ENCODE measurements at places on chromosomes 16 and 17.

DNA sequence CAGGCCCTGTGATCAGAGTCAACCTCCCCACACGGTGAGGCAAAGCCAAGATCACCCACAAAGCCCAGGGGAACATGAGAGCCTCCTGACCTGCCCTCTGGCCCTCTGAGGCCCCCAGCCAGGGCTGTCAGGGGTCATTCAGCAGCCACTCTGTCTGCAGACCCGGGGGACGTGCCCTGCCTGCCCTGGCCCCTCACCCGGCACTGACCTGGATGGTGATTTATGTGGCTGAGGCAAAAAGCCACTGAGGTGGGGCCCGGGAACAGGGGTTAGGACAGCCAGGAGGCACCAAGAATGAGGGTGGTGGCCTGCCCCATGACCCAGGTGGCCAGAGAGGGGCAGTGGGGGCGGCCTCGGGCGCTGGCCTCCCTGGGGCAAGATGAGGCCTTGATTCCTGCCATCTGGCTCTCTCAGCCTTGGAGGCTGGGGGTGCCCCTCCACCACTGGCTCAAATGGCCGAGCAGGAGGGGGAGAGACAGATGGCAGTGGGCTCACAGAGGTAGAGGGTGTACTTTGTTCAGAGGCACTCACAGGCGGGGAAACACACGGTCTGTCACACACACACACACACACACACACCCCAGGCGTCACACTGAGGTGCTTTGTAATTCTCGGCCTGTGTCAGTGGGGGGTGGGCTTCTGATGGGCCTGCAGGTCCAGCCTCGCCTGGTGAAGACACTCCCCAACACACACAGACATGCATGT lies 174.0 kb upstream of the GSE1 start:
- no peak for DNase-seq

DNA sequence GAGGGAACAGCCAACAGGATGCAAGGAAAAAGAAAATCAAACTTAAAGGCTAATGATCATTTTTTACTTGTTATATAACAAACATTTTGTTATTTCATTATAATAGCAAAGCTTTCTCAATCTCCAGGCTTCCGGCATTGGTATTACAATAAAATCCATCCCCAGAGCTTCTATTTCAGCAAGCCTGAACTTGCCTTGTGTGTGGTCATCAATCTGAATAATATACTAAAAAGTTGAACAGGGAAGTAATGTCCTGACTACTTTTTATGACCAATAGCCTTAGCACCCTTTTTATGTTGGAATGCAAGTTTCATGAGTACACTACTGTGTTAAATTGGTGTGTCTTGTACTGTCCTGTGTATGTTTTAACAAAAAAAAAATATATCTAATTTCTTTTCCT lies 27.1 kb upstream of the VWA3A start:
- no peak for DNase-seq

DNA sequence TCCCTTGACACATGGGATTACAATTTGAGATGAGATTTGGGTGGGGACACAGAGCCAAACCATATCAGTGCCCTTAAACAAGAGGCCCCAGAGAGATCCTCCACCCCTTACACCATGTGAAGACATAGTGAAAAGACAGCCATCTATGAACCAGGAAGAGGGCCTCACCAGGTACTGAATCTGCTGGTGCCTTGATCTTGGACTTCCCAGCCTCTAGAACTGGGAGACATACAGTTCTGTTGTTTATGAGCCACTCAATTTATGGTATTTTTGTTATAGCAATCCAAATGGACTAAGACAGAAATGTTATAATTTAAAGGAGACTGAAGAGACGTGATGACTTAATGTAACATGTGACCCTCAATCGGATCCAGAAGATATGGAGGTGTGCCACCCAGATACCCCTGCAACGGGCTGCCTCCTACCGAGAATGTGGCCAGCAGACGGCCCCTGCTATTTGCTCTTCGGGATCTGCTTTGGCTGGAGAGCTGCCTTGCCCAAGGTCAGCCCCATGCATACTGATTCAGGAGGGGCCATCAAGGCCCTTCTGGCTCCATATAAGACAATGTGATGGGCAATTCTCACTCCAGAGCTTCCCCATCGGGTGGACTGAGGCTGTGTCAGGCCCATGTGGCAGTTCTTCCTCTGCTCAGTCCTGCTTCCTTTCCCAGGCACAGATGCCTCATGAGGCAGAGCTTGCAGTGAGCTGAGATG lies 80.6 kb downstream of the NETO2 start:
- DNase-seq, result no peak

- DNase-seq, result peak; percentile 68
Observed at GRCh38 chr17:20926532-20926931, 116.3 kb downstream of the USP22 start.

DNA sequence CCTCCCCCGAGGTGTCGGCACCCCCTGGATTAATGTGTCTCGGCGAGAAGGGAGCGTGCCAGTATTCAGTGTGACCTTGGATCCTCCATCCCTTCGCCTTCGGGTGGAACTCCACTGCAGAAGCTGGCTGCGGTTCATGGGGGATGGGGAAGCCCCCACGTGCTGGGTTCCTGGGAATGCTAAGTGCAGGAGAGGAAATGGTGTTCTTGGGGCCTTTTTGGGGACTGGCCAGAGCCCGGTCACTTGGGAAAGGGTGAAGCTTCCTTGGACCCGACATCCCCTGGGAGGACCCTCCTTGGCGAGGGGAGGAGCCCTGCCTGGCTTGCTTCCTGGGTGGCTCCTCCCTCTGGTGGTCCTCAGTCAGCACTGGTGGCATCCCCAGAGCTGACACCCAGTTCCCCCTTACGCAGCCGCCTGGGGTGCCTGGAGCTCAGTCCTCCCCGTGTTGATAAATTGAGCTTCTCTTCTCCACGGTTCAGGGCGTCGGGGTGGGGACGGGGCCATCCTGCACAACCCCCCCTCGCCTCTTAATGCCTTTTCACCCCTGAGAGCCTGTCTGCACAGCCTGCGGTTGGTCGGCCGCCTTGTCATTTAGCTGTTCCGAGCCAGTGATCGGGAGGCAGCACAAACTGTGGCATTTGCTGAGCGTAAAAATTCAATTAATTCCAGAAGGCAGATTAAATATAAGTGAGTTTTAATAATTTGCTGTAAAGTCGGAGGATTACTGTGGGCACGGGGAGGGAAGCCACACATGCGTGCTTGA lies 30.7 kb upstream of the GSE1 start:
- DNase-seq, result peak; percentile 77

DNA sequence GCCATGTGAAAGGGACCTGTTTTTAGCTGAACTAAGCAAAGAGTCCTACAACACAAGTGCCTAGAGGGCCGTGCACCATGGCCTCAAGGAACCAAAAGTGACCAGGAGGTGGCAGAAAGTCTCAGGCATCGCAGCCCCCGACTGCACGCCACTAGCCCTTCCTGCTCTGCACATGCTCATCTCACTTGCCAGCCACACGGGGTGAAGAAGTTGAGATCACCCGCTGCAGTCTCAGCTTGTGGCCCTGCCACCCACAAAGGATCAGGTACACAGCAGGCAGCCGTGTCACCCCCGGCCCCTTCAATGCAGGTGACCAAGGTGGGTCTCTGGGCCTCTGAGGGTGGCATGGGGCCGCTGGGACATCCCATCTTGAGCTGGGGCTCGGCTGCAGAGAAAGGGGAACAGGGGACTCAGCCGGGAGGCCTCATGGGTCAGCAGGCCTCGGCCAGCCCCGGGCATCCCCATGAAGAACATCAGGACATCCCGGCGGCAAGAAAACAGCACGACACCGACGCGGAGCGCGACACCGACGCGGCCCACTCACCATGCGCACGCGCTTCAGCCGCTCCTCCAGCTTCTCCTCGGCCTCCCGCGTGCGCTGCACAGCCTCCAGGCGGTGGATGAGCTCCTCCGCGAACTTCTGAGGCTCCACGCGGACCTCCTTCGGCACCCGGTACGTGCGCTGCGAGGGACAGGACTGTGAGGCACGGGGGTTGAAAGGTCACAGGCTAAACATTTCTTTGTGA lies 21.0 kb downstream of the PDIA2 start:
- DNase-seq, result no peak

GRCh38 chr16:84913315-84913714 lies 93.5 kb downstream of the CRISPLD2 start:
- DNase-seq, result no peak

DNA sequence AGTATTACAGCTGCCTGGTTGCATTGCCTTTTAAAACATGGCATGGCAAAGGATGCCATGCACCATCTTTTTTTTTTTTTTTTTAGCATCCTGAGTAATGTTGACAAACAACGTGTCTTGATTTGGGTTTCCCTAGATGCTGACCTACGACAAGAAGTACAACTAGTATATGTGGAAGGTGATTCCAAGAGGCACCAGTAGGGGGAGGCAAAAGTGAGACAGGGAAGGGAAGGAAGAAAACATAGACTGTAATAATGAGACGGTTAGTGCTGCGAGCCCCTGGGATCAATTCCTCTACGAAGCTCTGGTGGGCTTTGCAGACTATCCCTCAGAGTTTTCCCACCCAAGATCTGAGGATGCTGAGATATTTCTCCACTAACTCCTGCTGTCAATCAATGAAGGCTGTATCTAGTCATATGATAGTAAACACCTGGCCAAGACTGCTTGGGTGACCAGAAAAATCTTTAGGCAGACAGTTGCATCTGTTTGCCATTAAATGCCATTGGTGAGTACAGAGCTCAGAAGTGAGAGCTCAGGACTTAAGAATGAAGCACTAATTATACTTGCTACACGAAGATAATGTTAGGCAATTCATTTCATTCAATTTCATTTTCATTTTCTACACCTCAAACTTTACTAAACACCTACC lies 458.6 kb upstream of the GOT2 start:
- peak; percentile 14 for DNase-seq

- no peak for DNase-seq
Observed at GRCh38 chr16:1651974-1652312, 26.1 kb upstream of the JPT2 start.

DNA sequence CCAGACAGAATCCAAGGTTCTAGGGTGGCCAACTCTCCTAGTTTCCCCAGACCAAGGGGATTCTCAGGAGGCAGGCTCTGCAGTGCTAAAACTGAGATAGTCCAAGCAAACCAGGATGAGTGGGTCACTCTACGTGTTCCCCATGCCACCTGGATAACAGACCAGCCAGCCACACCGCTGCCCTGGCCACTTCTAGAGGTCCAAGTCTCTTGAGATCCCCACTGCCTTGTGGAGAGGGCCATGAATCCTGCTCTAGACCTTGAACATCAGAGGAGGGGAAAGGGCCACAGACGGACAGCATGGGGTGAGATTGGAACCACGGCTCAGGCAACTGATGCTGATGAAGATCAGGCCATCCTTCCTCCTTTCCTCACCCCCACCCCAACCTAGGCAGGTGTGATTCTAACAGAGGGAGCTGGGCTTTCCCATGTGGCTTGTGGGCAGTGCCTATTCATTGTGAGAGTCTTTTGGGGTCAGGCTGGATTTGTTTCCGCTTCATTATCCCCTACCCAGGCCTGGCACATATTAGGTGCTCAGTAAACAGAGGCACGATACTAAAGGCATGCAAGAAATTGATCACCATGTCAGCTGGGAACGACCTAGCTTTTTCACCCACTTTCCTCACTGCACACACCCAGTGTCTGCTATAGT lies 16.8 kb upstream of the TVP23A start:
- no peak for DNase-seq

GRCh38 chr16:67995423-67995822 lies 3.9 kb downstream of the DPEP2 start:
- no peak for DNase-seq

DNA sequence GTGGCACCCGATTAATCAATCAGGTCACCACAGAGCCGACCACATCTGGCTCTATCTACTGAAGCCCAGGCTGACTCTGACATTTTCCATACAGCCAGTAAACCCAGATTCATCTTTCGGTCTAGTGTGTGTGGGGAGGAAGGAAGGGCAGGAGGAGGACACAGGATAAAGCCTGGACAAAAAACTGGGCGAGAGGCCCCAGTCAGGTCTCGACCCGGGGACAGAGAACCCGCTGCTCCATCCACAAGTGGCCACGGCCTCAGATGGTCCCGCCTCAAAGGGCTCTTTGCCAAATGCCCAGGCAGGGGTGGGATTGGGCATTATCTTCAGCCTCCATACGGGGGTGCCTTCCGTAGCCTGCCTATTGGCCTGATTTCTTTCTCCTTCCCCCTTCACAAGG lies 7.8 kb downstream of the ABR start:
- no peak for DNase-seq

- no peak for DNase-seq
Observed at GRCh38 chr17:73719588-73720071, 75.4 kb upstream of the SDK2 start.

GRCh38 chr16:4016658-4017057 lies 99.6 kb downstream of the ADCY9 start:
- peak; percentile 43 for DNase-seq

- DNase-seq, result peak; percentile 74
Observed at GRCh38 chr16:64416216-64417005, 705.5 kb downstream of the CDH11 start.

- DNase-seq, result no peak
Observed at GRCh38 chr17:77892469-77893143, 65.9 kb upstream of the TNRC6C start.

DNA sequence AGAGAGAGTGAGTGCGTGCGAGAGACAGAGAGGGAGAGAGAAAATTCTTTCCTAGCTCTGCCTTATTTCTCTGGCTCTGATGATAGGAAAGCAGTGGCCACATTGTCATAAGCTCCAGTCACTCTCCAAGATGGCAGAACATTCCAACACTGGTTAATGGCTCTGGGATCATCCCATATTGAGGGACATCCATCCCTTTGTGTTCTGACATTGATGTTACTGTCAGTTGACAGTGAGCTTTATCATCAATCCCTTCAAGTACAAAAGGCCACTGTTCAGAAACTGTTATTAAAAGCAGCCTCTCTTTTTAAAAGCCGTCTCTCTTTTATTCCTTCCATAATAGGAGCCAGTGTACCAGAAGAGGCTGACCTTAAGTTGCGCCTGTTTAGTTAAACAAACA lies 1084.9 kb upstream of the RBFOX1 start:
- no peak for DNase-seq

DNA sequence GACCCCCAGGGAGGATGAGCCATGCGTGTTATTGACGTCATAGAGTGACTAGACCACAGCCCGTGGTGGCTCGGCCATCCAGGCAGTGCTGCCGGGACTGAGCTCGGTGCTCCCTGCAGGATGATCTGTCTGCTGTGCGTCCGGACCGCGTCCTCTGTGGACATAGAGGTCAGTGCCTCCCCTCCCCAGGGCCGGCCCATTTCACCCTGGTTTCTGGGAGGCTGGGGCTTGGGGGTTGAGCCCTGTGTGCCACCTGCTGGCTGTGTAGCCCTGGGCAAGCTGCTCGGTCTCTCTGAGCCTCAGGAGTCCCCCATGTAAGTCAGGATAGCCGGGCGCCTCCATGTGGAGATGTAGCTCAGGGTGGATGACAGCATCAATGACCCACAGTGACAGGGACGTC lies 8.3 kb downstream of the TSC2 start:
- DNase-seq, result no peak

- DNase-seq, result no peak
Observed at GRCh38 chr16:8203101-8203500, 387.2 kb downstream of the TMEM114 start.

DNA sequence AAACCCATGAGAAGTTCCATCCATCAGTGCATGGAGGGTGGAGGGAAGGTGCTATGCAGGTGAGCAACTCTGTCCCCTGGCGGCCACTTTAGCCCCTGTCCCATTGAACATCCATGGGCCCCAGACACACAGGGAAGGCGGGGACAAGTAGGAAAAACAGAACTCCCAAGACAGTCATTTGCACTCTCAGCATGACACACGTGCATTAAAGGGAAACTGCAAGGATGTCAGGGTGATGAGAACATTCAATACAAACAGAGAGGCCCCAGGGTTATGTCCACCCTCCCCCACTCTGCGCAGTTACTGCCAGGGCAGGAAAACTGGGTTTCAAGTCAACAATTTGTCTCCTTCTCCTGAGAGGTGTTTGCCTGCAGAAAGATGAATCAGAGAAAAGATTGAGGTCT lies 44.0 kb upstream of the AKTIP start:
- DNase-seq, result peak; percentile 88

All from fibroblast of skin of right biceps (primary cell).